ENCODE measurements at places on chromosomes 6 and 20.

GRCh38 chr6:75855052-75855451 lies 106.0 kb downstream of the MYO6 start:
- peak; percentile 90 for DNase-seq

- no peak for DNase-seq
These were observed 22.9 kb downstream of the TOX2 start for GRCh38 chr20:43937591-43937990.

GRCh38 chr6:9862603-9863167 lies 552.2 kb downstream of the TFAP2A start:
- DNase-seq: peak; percentile 5

GRCh38 chr20:63085151-63085861 lies 78.5 kb upstream of the BHLHE23 start:
- no peak for DNase-seq
